ENCODE measurements at places on chromosomes 1 and 21.

- no peak for DNase-seq
Measured at GRCh38 chr1:158371188-158371953, 17.7 kb downstream of the CD1E start.

DNA sequence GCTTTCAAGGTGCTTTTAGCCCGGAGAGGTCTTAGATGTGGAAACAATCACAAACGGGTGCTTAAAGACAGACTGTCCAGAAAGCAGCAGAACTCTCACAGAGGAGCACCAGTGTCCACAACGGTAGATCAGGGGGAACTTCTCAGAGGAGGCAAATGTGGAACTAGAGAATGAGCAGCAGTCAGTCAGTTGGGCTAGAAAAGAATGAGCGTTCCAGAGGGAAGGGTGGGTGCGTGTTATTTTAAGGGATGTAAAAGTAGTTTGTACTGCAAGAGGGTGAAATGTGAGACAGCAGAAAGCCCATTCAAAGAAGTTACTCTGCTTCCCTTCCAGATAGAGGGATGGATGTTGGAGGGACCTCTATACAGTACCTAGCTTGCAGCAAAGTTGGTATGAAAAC lies 30.9 kb downstream of the RGS5 start:
- DNase-seq = no peak

GRCh38 chr1:48084826-48085225 lies 87.6 kb upstream of the TRABD2B start:
- DNase-seq = no peak

- DNase-seq = no peak
Measured at GRCh38 chr1:58324558-58324957, 222.0 kb downstream of the OMA1 start.

DNA sequence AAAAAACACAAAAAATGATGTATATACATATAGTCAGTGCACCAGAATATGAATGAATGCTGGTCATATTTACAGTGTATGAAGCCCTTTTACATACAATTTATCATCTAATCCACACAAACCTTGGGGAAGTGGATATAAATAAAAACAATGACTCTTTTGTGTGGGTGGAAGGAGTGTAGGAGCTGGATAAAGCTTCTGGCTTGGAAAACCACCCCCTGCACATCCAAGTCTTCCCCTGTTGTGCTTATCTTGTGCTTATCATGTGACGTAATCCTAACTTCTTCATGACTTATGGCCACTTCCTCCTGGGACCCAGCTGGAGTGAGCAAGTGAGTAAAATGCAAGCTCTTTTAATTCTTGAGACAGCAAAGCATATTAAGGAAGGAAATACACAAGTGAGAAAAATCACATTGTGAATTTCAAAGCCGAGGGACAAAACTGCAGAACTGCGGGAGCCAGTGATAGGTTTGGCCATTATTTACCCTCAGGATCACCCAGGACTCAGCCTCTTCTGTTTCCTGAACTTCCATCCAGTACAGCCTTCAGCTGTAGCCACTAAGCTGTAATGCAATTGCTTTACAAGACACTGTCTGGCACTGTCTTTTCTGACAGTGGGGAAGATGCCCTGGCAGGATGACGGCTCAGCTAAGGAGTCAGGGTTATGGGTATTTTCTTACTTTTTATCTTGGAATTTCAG lies 104.0 kb upstream of the PPM1J start:
- DNase-seq = no peak

DNA sequence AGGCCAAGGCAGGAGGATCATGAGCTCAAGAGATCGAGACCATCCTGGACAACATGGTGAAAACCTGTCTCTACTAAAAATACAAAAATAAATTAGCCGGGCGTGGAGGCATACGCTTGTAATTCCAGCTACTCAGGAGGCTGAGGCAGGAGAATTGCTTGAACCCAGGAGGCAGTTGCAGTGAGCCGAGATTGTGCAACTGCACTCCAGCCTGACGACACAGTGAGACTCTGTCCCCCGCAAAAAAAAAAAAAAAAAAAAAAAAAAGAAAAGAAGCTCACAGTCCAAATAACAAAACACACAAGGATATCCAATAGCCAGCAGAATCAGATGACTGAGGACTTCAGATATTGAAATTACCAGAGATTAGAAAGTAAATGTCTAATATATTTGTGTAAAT lies 11.8 kb downstream of the AHCTF1 start:
- no peak for DNase-seq

DNA sequence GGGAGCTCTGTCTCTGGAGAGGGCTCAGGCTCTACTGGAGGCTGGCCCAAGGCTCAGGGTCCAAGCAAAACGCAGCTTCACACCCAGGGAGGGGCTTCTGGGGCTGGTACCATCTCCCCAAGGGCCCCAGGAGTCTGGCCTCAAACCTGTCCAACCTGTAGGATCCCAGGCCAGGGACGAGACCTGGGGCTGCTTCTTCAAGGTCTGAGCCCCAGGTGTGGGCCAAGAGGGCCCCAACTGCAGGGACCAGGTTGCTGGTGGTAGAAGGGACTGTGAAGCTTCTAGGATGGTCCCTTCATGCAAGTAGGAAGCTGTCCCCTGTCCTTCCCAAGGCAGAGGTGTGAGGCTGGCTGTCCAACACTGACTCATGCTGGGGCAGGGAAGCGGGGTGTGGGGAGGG lies 7.8 kb upstream of the MMEL1 start:
- DNase-seq = no peak

GRCh38 chr1:91803847-91804545 lies 82.0 kb downstream of the TGFBR3 start:
- no peak for DNase-seq

DNA sequence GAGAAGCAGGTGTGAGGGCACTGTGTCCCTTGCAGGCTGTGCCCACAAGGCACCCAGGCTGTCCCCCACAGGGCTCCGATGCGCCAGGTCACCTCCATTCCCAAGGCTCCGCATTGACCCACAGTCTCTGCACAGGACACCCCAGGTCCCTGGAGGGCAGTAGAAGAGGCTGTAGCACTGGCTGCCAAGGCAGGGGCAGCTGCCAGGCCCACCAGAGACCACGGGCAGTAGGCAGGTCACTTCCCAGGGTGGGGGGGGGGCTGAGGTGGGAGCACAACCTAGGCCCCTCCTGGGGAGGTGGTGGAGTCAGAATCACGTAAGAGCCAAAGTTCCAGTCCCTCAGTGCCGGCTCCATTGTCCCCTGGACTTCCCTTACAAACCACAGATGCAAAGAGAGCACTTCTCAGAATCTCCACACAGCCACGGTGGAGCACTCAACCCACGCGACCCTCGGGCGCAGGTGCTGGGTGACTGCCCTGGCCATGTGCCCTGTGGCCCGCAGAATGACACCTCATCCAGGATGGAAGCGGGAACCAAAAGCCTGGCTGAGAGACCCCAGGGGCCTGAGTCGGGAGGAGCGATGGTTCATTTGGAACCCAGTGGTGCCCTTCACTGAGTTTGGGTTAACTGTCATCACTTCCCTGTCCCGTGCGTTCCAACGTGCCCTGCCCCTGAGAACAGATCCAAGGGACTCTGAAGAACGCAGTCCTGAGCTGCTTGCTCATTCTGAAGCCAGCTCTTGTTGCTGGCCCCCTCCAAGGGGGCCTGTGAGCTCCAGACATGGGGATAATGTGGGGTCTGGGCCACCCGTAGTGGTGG lies 69.7 kb upstream of the PDE9A start:
- no peak for DNase-seq

- DNase-seq = no peak
Measured at GRCh38 chr1:157217486-157217885, 79.3 kb upstream of the ETV3 start.

GRCh38 chr1:44828841-44829440 lies 14.1 kb downstream of the PTCH2 start:
- no peak for DNase-seq

DNA sequence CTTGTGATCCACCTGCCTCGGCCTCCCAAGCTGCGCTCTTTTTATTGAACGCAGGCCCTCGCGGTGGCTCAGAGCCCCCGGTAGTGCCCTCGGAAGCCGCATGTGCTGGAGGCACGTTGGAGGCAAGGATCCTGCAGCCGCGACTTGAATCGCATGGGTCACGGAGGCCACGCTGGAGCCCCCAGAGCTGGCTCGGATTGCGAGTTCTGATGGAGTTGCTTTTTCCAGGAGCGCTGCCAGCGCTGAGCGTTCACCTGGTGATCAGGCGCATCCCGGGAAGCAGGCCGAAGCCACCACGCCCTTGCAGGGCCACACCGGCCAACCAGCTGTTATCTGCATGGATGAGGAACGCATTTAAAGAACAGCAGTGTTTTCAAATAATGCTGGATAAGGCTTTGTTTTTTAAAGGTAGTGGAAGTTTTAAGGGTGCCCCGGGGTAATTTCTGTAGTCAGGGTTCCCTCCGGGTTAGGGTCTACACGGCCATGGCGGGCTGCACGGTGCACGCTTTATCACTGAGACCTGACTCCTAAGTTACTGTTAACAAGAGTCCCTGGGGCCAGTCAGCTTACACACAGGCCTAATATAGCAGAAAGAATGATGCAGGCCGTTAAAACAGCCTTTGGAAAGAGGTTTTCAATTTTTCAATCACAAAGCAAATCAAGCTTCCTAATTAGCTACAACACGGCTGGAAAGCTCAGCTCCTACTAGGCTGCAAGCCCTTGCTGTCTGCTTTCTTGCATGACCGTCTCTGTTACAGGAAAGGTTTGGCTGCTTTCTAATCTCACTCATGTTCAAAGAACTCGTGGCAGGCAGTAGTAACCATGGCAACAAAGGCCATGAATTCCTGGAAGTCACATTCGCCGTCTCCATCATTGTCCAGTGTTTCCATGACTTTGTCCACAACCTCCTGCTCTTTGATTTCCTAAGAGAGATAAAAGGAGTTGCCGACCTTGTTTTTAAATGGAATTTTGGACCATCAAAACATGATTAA lies 6.0 kb downstream of the S100B start:
- DNase-seq = no peak

- no peak for DNase-seq
Measured at GRCh38 chr1:175874081-175874480, 130.7 kb upstream of the TNR start.

DNA sequence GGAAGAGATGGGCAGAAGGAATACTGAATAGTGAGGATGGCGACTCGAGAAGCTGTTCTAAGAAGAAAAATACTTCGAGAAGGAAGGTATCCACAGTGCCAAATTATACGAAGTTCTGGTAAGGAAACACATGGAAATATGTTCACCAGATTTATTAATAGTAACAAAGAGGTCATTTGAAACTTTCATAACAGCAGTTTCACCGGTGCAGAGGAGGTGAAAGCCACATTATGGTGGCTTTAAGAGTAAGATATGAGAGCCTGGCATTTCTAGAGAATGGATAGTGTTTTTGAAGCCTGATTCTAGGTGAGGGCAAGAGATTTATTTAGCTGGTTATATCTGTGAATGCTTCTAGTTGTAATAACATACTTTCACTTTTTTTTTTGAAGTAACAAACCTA lies 56.2 kb downstream of the DPYD start:
- DNase-seq = no peak

- no peak for DNase-seq
Measured at GRCh38 chr1:62514746-62515423, 78.0 kb downstream of the USP1 start.

DNA sequence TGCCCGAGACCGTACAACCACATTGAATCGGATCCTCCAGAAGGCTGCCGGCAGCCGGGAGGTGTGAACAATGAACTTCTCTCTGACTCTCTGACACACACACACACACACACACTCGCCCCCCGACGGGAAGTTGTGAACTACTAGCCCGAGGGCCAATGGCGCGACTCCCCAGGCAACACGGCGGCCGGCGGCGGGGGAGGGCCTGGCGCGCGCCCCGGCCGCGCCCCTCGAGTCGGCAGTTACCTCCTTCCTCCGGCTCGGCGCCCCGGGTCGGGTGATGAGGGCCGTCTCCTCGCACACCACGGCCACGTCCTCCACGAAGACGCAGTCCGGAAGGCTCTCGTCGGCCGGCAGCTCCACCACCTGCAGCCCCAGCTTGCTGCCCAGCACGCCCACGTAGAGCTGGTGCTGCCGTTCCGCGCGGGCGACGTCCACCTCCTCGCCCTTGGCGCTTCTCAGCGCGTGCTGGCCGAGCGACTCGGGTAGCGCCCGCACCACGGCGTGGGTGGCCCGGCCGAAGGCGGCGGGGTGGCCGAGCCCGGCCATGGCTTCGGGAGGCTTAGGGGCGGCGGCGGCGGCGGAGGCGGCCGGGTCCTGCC lies 361 bp downstream of the DDAH1 start:
- peak; percentile 34 for DNase-seq

DNA sequence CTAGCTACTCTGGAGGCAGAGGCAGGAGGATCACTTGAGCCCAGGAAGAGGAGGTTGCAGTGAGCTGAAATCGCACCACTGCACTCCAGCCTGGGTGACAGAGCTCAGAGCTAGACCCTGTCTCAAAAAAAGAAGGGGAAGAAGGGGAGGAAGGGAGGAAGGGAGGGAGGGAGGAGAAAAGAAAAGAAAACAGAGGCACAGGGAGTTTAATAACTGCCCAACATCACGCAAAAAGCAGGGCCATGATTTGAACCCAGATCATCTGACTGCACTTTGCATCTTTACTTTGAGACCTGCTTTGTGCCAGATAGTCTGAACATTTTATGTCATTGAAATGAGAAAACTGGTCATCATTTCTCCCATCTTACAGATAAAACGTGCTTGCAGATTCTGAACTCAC lies 2.0 kb downstream of the LURAP1 start:
- DNase-seq = no peak

DNA sequence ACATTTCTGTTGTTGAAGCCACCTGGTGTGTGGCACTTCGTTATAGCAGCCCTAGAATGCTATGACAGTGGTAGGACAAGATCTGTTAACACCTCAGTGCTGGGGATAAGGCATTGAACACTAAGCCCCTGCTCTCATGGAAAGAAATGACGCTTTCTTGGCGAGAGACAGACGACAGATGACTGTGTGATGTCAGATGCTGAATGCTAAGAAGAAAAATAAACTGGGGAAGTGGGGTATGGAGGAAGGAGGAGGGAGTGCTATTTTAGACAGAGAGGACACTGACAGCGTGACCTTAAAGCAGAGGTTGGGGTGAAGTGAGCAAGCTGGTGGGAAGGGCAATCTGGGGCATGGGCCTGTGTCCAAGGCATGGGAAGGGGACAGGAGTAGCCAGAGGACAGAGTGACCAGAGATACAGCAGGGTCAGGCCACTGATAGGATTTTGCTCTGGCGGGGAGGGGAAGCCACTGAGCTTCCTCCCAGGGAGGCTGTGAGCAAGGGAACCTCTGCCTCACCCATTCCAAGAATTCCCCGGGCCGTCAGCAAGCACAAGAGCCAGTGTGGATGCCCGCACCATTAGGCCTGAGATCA lies 15.2 kb downstream of the DOP1B start:
- DNase-seq = peak; percentile 56

- no peak for DNase-seq
Measured at GRCh38 chr1:66276218-66276617, 257.7 kb upstream of the SGIP1 start.

Measured in C1 segment of cervical spinal cord (tissue), 14 donors.